ENCODE measurements at places on chromosomes 6 and 20.

DNA sequence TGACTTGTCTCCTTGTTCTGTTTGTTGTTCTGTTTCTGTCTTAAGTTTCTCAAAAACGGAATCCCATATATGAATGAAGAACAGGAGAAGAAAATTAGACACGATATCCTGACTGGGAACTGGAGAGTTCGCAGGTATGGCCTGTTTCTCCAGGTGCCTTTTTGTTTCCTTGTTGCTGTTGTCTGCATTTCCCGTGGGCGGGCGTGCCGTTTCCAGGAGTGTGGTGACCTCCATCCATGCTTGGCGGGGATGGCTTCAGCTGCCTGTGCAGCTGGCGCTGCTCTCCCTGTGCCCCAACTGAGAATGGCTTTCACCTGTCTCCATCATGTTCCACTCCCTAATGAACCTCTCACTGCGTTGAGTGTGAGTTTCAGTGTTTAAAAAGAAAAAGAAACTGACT, 4.4 kb downstream of the PNLDC1 start:
- no peak for DNase-seq

DNA sequence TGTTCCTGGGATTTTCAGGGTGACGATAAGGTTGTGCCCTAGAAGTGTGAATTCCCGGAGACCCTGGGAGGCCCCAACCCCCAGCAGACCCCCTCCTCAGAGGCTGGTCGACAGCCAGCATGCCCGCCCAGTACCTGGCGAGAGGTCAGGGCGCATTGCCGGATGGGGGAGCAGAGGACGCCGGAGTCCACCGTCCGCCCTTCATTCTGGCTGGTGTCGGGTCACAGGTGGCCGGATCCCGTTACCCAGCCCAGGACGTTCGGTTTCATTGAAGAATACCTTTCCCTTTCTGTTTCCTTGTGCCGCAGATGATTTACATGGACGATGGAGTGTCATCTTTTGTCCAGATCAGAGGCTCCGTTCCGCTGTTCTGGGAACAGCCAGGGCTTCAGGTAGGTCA, 61.3 kb downstream of the SYNJ2 start:
- DNase-seq = no peak

DNA sequence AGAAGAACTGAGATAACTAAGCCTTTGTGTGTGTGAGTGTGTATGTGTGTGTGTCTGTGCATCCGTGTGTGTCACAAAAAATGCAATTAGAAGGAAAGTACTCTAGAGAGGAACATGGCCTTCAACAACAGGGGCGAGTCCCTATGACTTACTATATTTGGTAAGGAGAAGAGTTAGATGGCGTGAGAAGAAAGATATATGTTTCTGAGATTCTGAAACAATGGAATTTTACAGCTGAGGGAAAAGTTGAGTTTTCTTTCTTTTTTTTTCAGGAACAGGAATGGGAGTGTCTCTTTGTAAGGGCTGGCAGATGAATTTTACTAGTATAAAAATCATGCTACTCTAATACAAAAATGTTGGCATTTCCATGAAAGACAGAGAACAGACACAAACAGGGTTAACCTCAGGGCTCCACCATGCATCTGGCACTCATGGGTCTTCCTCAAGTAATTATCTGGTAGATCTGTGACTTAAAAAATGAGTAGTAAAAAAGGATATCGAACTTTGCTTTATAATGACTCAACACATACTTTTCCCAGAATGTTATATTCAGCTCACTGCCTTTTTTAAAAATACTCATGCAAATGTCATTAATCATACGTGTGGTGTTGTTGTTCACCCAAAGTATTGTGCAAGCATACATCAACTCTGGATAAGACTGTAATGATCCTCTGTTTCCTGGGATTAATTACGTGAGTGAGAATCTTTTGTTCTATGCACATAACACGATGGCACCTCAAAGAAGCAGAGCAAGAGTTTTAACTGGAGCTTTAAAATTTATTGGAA, 12.8 kb upstream of the SASH1 start:
- no peak for DNase-seq

DNA sequence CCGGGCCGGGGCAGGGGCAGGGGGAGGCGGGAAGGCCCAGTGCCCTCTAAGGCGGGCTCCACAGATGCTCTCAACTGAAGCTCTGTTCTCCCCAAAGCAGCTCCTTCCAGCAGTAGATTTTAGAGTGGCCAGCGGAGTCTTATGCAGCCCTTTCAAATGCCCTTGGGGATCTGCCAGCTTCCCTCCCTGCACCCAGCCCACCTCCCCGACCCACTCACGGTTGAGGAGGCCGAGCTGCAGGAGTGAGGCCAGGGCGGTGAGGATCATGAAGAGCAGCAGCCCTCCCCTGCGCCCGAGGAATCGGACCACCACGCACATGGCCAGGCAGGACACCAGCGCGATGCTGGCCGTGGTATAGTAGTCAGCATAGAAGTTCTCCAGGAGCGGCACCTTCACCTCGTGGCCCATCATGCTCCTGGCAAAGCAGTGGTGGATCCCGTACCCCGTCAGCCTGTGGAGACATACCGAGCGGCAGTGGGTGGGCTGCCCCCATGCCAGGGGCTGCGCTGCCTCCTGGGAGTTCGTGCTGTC, 28.0 kb downstream of the PSMG4 start:
- DNase-seq = no peak

DNA sequence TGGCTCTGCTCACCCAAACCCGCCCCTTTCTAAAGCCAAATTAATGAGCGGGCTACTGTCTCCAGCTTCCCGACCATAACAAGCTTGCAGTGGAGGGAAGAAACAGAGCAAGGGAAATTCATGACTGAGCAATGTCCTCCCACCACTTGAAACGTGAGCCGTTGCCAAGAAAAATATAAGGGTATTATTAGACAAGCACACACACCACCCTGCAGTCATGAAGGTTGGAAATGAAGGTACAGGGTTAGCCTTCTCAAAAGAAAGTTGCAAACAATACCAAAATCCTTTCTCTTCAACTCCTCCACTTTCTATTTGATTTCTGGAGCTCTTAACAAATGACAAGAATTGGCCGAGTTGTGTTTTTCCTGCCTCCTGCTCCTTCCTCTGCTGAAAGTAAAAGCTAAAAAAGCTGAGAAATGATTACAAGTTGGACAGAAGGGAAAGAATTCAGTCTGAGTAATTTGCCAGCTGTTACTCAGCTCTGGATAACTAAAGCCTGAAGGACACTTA, 151.1 kb upstream of the B3GAT2 start:
- DNase-seq = no peak

GRCh38 chr20:37276494-37277252, 12.8 kb upstream of the MANBAL start:
- no peak for DNase-seq

- DNase-seq = no peak
These were observed 6.5 kb downstream of the NEDD9 start for GRCh38 chr6:11226005-11226404.

DNA sequence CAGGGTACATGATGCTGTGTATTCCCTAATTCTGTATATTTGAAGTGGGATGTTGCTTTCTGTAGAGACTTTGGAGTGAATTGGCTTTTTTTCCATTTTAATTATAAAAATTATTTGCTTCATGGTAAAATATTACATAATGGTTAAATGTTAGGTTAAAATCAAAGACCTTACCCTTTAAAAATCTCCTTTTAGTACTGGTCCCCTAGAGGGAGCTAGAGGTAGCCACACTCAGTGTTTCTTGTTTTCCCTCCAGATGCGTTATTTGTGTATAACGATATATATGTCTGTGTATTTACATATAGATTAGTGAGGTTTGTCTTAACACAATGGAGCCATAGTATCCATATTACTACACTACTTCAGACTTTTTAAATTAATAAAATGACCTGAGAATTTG, 146.7 kb downstream of the PLCB4 start:
- no peak for DNase-seq

- no peak for DNase-seq
These were observed 100.8 kb downstream of the GRM4 start for GRCh38 chr6:34044945-34045595.

DNA sequence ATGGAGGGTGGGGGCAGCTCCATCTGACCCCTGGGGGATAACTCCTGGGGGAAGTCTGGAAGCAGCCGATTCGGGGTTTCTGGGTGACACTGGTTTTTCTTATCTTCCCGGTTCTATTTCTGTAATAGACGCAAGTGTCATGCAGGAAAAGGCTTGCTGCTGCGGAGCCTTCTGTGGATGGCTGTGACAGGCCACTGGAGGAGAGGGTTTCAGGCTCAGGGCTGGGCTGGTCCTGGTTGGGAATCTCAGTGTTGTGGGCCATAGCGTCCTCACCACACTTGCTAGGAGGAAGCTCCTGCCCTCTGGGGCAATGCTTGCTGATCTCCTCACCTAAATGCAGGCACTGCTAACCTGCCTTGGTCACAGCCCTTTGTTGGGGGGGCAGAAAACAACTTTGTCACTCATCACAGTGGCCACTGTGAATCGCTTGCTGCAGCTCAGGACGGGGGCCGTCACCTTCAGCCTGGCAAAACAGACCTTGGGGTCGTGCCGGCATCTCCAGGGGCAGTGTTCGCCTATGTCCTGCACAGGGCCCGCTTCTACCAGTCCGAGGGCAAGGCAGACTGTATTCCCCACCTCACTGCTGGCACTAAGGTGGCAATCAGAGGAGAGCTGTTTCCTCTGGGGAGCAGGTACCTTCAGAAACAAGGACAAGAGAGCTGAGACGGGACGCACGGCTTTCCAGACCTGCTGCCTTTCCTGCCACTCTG, 4.4 kb upstream of the TUBB1 start:
- no peak for DNase-seq

DNA sequence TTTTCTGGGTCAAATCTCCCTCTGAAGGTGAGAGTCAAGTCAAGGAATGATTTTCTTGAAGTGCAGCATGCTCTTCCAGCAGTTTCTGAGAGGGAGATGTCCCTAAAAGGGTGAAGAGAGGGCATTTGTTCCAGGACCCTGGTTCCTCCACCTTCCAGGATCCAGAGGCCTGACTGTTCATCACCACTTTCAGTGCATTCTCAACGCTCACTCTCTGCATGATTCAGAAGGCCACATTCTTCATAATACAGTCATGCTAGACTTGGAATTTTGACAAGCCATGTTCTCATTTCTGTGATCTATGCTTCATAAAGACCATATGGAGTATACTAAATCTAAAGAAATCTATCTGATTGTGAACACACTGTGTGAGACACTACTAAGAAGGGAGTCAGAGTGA, 85.1 kb downstream of the PDE7B start:
- no peak for DNase-seq

DNA sequence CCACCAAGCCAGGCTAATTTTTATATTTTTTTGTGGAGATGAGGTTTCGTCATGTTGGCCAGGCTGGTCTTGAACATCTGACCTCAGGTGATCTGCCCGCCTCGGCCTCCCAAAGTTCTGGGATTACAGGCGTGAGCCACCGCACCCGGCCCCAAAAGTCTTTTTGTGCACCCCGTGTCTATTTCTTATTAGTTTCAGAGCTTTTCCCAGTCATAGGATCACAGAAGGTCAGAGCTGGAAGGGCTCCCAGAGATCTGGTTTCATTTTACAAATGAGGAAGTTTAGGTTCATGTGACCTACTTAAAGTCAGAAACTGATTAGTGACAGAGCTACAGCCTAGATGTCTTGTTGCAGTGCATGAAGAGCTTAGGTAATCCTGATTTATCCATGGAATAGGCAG, 1.6 kb upstream of the OGFRL1 start:
- no peak for DNase-seq

DNA sequence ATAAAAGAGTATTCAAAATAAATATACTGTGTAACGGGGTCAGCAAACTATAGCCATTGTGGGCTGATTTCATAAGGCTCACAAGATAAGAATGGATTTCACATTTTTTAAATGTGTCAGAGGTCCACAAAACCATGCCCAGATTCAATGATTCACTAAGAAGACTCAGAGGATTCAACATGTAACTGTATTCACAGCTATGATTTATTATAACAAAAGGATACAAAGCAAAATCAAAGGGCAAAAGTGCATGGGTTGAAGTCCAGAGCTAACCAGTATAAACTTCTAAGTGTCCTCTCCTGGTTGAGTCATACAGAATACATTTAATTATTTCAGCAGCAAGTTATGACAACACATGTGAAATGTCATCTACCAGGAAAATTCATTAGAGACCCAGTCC, 49.2 kb downstream of the TBC1D32 start:
- DNase-seq = no peak

GRCh38 chr6:89610149-89610642, 28.4 kb downstream of the LYRM2 start:
- peak; percentile 77 for DNase-seq

GRCh38 chr20:37492945-37493344, 28.1 kb upstream of the NNAT start:
- DNase-seq = no peak

DNA sequence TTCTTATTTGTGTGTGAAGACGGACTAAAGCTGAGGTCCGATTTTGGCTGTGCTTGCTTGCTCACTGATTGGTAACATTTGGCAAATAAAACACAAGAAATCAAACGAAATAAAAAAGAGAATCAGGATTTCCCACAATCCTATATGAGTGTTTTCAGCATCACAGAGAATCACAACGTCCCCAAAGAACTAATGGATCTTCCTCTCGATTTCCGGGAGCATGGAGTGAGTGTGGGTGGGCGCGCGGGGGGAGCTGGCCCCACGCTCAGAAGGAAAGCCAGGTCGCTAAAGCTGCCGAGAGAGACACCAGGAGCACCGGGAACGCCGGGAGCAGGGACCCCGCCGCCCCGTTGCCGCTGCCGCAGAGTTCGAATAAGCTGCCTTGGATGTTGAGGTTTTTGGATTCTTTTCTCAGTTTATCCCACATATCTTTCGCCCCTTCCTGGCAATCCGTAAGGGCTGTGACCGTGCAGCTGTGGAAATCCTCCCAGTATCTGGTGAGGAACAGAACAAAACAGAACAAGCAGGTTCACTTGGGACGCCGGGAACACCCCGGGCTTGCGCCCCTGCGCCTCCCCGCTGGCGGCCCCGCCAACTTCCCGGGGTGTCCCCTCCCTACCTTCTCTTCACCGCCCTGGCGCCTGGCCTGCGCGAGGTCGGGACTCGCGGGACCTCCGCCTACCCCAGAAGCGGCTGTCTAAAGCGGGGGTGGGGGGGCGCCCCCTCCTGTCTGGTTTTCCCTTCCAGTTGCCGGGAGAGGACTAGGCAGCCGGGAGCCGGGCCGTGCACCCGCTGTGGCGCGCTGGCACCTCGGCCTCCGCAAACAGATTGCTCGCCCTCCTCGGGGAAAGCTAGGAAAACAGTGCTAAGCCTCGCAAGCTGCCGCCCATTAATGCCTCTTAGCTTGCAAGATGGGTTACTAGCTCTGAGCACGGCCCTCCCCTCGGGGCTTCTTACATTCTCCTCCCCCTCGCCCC, 7.7 kb downstream of the NRN1 start:
- no peak for DNase-seq

DNA sequence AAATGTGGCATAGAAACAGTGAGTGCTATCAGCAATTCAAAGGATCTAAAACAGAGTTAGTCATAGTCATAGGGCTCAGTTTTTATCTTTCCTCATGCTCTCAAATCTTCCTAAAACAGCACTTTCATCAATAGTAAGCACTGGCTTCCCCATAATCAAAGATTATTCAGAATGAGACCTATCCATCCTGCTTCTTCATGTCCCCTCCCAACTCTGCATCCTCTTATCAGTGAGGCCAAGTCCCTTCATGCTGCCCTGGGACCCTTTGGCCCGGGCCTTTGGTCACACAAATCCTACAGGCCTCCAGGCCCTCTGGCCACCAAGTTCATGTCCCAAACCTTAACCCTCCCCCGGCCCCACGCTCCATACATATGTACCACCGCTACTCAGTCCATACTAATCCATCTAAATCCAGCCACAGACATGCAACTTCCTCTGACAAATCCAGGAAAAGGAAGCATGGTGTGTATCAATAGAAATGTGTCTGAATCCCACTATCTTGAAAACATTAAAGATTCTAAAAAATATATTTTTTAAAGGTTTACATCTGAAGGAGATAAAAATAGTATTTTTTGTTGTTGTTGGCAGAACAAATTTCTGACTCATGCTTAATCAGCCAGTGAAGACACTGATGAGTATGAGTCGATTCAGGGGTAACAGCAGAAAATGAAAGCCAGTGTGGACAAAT, 143.5 kb downstream of the PDE7B start:
- DNase-seq = no peak
